Non-pigmented ciliary epithelial cell (primary cell): ENCODE measurements at places on chromosomes 11 and 22.

DNA sequence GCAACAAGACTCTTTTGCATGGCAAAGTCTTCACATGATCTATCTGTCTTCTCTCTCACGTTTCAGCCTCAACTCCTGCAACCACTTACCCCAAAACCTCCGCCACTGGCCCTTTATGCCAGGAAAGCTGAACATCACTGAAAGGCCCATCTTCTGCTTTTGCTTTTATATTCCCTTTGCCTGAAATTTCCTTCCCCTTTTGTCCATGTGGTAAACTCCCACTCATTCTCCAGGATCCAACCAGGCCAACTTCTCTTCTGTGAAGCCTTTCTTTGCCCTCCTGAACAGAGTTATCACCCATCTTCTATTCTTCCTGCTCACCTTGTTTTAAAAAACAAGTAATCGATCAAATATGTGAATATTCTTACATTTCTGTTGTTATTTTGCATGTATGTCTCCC lies 117.8 kb downstream of the WNT11 start:
- no peak for DNase-seq

DNA sequence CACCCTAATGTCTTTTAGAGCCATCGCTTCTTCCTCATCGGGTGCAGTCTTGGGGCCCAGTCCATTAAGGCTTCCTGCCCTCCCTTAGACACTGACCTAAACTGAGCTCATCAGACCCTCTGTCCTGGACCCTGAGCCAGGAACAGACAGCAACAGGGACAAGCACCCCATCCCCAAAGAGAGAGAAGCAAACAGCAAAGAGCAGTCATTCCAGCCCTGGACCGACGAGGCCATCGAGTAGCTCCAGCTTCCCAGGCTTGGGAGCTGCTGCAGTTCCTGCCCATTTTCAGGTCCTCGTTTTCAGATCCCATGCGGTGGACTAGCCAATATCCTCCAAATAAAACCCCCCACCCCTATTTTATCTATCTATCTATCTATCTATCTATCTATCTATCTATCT lies 25.8 kb upstream of the CACNG2 start:
- DNase-seq: no peak

GRCh38 chr11:100964435-100964834 lies 165.2 kb downstream of the PGR start:
- DNase-seq: no peak

DNA sequence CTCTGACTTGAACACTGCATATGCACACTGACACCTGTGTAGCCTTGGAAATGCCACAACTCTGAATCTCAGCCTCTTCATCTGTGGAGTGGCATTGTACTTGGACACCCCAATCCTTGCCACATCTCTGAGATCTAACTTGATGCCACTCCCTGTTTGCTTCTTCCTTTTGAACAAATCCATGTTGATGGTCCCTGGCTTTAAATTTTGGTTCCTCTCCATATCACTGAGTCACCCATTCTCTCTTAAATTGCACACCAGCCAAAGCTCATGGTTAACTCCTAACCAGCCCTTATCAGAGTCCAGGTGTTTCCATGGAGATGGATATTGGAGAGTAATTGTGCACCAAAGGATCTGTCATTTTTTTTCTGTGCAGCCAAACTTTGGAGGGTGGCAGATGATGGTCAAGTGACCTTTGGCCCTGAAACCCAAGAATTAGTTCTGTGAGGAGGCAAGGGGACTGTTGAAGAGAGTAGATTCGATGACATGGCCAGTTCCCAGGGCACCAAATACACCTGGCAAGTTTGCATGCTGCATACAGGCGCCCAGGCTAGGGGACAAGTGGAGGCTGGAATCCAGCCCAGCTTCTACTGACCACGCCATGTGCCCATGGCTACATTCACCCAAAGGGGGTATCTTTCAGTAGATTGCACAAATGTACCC lies 25.1 kb upstream of the PAMR1 start:
- DNase-seq: no peak

DNA sequence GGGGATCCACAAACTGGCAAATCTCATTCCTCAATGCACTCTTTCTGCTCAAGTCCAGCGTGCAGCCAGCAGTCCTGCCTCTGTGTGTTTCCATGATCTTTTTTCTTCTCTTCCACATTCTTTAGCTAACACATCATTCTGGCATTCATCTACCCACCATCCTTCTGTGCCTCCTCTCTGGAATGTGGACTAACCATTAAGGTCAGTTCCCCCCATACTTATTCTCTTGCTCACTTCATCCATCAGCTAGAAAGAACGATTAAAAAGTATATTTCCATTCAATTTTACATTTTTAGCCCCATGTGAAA lies 7.8 kb downstream of the KIRREL3 start:
- peak; percentile 73 for DNase-seq

- DNase-seq: no peak
Measured at GRCh38 chr11:5713695-5714094, 22.6 kb upstream of the OR56B1 start.

GRCh38 chr11:39113606-39114005 lies 2345.8 kb downstream of the LRRC4C start:
- DNase-seq: no peak

GRCh38 chr11:66683877-66684276 lies 6.2 kb upstream of the RBM4B start:
- DNase-seq: no peak
